ENCODE measurements at places on chromosomes 11 and 22. TPM values are rescaled to one million over a fixed set of nuclear protein-coding genes. Genes with fewer than 3 reads are reported as not detected.

Gene SAA1
- total RNA-seq = 0.43 TPM

Gene POU2F3
- 0.20 TPM for total RNA-seq

Gene INS
- total RNA-seq = not detected

Gene OR10A2
- total RNA-seq = not detected

Gene MMP27
- total RNA-seq = not detected

Gene SSTR3
- total RNA-seq = not detected

Gene OR6T1
- not detected for total RNA-seq

Gene NTM
- total RNA-seq = 108 TPM

Gene SHANK3
- total RNA-seq = 10.1 TPM

Gene ANGPTL5
- not detected for total RNA-seq

Gene SMC1B
- not detected for total RNA-seq

Gene TBX10
- total RNA-seq = not detected

Gene PRAME
- total RNA-seq = not detected

Gene C11orf42
- not detected for total RNA-seq

Gene MMP3
- not detected for total RNA-seq
